ENCODE measurements at places on chromosomes 6 and 20.

DNA sequence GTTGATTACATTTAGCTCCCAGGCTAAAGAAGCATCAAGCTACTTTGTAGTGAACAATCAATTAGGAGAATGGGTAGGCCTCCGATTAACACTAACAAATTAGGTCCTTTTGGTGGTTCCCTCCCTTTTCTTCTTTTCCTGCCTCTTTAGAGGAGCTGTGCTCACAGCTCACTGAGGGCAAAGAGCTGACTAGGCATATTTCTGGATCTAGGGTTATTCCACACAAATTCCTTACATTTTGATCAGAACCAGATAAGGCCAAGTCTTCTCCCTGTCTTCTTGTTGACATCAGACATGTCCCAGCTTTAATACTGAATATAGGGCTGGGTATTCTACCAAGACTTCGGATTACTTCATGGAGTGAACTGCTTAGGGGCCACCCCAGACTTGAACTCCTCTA, 119.1 kb downstream of the PKHD1 start:
- no peak for DNase-seq

DNA sequence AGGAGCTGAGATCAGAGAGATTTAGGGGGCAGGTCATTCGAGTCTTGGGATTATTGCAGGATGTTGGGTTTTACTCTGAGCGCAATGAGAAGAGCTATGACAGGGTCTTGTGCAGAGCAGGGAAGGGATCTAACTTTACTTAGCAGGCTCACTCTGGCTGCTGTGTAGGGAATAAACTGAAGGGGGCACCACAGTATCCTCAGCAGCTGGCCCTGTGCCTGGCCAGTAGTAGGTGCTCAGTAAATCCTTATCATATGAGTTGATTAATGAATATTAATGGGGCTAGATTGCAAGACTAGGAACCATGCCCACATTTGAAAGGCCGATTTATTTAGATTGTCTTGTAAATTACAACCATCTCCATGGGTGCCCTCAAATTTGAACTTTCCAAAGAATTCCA, 4.6 kb upstream of the MDGA1 start:
- no peak for DNase-seq

- DNase-seq, result no peak
Measured at GRCh38 chr6:75466636-75467035, 27.0 kb downstream of the FILIP1 start.

DNA sequence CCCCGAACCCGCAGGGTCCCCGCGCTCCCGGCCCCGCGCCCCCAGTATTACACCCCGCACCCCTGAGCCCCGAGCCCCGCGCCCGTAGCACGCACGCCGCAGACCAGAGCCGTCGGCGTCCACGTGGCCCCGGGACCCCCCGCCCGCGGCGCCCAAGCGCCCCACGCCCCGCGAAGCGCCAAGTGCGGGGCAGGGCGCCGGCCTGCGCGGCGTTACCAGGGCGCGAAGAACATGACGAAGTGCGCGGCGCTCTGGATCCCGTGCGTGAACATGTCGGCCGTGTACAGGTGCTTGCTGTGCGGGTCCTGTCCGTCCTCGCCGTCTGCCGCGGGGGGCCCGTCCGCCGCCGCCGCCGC, 312 bp downstream of the TXNDC5 start:
- DNase-seq, result no peak

DNA sequence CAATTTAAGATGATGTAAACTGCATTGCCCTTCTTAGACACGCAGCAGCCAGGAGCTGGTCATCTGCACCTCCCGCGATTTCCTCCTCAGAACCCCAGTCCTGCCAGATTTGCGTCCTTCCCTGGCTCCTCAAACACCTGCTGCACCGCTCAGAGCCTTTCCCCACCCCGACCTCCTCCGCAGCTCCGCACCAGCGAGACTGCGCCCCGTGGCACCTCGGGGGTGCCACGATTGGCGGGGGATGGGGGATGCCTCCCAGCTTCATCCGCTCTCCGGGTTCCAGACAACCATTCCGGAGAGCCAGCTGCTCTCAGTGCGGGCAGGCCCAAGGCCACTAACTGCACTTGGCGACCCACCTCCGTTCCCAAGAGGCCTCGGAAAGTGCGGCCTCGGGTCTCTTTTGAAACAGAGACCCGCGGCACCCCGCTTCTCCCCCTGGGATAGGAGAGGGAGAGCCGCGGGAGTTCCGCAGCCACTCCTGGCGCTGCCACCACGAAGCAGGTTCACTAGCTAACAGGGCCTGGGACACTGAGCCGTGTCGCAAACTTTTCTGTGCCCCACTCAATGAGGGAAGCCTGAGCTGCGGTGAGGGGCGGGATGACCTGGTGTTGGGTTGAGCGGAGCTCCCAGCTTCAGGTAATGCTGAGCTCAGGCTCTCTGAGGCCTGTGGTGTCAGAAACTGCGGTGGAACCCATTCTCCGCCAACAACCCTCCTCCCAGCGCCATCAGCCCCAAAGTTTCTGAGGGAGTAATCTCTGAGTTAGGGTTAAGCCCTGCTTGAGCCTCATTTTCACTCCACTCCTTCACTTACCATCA, 7.3 kb upstream of the TFAP2A start:
- DNase-seq, result no peak

GRCh38 chr6:32658268-32658897, 8.1 kb downstream of the HLA-DQB1 start:
- DNase-seq, result no peak

DNA sequence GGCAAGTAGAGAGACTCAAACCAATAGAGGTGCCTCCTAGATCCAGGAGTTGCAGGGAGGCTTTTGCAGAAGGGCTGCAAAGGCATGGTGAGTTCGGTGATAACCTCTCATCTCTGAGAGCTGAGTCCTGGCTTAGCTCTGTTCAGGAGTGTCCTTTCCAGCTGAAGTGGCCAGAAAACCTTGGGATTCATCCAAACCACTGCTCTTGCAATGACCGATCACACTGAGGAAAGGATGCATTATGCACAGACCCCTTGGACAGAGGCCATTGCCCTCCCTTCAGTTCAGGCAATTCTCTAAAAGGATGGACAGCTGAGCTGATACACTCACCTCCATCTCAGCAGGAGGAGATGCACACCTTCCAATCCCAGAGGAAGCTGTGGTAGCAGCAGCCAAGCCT, 158.8 kb upstream of the ENPP5 start:
- DNase-seq, result no peak

- no peak for DNase-seq
Measured at GRCh38 chr6:134835993-134836392, 113.9 kb downstream of the ALDH8A1 start.

DNA sequence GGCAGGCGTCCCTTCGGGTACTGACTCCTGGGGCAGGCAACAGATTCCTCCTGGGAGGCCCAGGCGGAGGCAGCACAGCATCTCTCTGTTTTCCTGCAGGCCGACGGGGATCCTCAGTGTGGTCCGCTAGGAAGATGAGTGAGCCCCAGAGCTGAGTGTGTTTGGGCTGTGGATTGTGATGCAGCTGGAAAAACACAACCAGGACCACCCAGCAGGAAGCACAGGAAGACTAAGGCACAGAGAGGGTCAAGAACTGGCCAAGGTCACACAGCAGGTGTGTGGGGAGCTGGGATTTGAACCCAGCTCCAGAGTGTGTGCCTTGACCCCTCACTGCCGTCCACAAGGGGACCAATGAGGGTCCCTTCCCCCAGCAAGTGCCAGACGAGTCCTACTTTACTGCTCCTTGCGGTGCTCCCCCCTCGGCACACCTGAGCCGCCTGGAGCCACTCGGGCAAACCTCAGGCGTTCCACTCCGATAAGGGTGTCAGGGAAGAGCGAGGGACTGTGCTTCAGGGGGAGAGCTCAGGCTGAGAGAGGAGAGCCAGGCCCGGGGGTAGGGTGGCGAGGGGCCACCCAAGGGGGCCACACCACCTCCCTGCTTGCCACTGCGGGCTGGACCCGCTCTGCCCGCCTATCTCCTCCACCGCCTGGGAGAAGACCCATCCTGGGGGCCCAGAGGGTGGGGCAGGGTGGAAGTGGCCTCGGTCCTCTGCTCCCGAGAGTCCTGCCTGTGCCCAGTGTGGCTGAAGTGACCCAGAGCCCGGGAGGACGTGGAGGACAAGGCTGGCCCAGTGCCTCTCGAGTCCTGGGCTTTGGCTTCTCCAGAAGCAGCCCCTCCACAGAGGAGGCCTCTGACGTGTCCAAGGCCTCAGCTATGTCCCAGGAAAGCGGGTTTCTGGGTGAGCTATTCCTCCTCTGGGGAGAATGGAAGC, 63.3 kb downstream of the YTHDF1 start:
- DNase-seq, result no peak

GRCh38 chr6:111727802-111728201, 122.1 kb upstream of the TRAF3IP2 start:
- DNase-seq, result no peak

- peak; percentile 37 for DNase-seq
Measured at GRCh38 chr20:47456952-47457724, 44.5 kb upstream of the NCOA3 start.

- no peak for DNase-seq
Measured at GRCh38 chr6:20924911-20925543, 390.8 kb downstream of the CDKAL1 start.

DNA sequence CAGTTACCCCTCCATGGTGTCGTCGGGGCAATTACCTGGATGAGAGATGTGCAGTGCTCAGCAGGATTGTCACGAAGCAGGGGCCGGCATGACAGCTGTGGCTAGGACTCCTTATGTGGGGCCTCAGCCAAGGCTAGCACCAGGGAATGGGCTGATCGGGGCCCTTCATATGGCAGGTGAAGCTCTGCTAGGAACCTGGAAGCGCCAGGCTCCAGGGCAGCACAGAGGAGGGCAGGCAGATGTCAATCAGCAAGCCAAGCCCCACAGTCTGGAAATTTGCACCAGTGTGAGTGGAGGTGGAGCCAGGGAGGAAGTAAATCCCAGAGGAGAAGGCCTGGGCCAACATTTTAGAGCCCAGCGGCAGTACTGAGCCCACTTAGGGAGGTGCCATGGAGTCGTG, 21.2 kb downstream of the SYNDIG1 start:
- DNase-seq, result no peak

DNA sequence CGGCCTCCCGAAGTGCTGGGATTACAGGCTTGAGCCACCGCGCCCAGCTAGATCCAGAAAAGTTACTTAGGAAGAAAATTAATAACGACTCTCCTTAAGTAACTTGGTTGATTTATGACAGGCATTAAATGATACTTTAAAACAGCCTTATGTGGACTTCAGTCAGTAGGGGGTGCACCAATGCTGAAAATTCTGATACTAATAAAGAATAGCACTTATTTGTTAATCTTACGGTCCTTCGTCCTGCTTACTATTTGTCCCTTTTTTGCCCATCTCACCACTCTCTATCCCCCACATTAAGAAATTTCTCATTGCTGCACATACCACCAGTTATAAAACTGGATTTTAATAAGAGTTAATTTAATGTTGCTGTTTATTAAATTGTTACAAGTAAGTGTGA, 12.7 kb upstream of the PRELID3B start:
- DNase-seq, result no peak

GRCh38 chr6:170206317-170206621, 84.6 kb downstream of the DLL1 start:
- DNase-seq, result no peak
